GM19239 (cell line): ENCODE measurements at places on chromosomes 7 and 10.

- DNase-seq, result no peak
These were observed 41.2 kb downstream of the CALML3 start for GRCh38 chr10:5565671-5566581.

- no peak for DNase-seq
These were observed 18.1 kb upstream of the AKR1E2 start for GRCh38 chr10:4807761-4808507.

DNA sequence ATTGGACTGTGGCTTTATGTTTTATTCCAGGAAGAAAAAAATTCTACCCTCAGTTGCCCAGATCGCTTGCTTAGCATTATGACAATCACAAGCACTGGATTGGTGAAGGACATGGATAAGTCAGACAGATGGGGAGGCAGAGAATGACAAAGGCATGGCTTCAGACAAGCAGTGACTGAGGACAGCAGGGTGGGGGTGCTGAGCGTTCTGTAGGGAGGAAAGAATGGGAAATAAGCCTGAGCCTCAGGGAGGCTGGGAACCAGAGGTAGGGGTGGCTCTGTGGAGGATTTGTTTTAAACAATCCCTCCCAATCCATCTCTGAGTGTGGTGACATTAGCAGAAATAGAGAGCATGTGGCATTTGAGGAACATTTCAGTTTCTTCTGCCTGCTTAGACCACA, 896.9 kb downstream of the CCSER2 start:
- DNase-seq, result no peak

DNA sequence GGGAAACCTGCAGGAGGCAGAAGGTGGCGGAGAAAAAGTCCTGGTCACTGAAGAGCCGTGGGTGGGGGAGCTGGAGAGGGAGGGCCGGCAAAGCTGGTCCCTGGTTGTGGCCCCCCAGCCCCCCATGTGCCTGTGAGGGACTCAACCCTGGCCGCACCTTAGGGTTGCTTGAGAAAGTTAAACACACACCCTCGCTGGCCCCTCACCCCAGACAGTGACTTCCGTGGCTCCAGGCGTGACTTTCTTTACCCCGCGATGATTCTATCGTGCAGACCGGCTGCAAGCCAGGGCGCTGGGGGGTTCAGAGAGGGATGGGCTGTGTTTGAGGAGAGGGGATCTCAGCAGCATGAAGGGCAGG, 447.6 kb upstream of the FOXK1 start:
- no peak for DNase-seq
